Activated CD8-positive, alpha-beta memory T cell treated with anti-CD3 and anti-CD28 coated beads for 4 hours (primary cell): ENCODE measurements at places on chromosomes 1 and 21.
A peak's percentile ranks its signal among the peaks of the same experiment; 100 is the strongest.

DNA sequence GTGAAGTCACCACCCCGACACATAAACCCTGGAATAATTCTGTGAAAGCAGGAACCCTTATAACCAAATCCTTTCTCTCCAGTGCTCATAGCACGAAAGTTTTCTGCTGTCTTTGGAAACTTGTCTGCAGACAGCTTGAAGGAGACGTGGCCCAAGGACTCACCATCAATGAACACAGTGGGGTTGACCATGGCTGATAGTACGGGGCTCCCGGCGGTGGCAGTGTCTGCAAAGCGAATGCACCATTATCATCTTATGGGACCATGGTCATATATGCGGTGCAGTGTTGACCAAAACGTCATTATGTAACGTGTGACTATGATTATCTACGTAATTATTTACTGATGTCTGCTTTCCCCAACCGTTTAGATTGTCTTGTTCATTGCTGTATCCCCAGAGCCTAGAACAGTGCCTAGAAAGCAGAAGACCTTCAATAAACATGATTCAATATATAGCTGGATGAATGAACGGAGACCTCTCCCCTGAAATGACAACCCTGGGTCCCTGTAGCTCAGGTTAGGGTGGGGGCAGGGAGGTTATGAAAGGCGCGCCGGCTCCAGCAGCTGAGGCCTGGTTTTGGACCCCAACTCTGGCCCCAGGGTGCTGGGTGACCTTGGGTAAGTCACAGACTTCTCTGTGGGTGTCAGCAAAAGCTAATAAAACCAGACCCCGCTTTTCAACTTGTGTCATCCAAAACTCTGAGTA, 128.4 kb upstream of the ZBTB40 start:
- no peak for DNase-seq

DNA sequence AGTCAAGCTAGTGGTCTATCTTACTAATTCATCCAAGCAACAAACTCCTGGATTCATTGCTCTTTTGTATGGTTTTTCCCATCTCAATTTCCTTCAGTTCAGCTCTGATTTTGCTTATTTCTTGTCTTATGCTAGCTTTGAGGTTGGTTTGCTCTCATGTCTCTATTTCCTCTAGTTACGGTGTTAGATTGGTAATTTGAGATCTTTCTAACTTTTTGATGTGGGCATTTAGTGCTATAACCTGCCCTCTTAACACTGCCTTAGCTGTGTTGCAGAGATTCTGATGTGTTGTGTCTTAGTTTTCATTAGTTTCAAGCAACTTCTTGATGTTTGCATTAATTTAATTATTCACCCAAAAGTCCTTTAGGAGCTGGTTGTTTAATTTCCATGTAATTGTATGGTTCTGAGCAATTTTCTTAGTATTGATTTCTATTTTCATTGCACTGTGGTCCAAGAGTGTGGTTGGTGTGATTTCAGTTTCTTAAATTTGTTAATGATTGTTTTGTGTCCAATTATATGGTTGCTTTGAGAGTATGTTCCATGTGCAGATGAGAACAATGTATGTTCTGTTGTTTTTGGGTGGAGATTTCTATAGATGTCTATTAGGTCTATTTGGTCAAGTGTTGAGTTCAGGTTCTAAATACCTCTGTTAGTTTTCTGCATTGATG, 154.6 kb downstream of the PLPPR5 start:
- no peak for DNase-seq

- DNase-seq, result no peak
Observed at GRCh38 chr1:241411776-241412338, 54.9 kb upstream of the RGS7 start.

DNA sequence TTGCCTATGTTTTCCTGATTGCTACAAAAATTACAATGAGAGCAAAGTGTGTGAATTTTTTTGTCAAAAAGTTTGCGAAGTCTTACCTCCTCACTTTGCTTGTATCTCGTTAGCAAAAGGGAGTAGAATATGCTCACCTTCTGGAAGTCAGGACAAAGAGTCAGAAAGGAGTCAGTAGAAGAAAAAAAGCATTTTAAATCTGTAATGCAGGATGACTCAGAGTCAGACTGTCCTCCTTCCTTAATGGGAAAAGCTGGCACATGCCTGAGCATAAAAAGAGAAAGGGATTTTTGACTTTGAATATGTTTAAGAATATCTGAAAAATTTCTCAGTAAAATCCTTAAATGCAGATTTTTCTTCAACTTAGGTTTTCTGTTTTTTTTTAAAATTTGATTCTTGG, 14.2 kb upstream of the VN1R5 start:
- DNase-seq, result no peak

GRCh38 chr1:159444511-159444910, 5.0 kb downstream of the OR10J1 start:
- DNase-seq, result no peak

DNA sequence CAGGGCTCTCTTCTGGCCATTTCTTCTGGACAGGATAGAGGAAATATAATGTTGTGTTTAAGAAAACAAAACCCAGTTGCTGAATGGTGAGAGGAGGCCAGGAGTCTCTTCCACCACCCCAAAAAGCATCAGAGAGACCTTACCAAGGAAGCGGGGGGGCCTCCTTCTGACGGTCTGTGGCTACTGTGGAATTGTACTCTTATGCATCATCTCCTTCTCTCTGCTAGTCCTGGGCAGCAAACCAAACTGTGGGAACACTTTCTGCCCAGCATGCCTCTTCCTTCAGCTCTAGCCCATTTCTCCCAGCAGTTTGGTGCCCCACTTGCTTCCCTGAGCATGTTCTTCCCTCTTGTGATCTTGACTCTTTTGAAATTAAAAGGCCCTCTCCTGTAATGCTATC, 157.7 kb downstream of the HHIPL2 start:
- no peak for DNase-seq

DNA sequence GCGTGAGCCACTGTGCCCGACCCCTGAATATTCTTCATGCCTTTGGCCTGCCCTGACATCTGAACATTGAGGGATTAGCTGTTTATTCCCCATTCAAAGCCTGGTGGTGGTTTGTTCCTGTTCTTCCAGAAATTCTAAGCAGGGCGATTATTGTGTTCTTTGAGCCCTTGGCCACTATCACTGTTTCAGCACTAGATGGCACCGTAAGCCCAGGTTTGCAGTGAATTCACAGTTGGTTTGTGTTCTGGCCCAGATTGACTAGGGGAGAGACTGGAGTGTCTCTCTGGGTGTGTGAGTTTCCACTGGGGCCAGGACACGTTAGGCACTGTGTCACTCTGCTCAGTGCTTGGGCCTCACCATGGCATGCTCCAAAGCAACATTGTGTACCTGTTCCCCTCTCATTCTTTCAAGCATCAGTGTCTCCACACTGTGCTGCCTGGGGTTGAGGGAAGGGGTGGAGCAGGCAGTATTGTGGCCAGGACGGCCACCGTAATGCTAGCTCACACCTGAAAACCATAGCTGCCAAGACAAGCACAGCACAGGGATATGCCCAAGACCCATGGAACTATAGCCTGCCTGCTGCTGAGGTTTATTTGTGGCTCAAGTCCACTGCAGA, 52.7 kb downstream of the PKN2 start:
- no peak for DNase-seq

- no peak for DNase-seq
Observed at GRCh38 chr1:226128487-226129075, 58.0 kb downstream of the ACBD3 start.

GRCh38 chr1:57934745-57935144, 510.9 kb upstream of the DAB1 start:
- DNase-seq, result no peak

- no peak for DNase-seq
Observed at GRCh38 chr1:112991402-112992120, 35.6 kb upstream of the SLC16A1 start.

GRCh38 chr1:179287946-179288345, 5.7 kb upstream of the SOAT1 start:
- no peak for DNase-seq

DNA sequence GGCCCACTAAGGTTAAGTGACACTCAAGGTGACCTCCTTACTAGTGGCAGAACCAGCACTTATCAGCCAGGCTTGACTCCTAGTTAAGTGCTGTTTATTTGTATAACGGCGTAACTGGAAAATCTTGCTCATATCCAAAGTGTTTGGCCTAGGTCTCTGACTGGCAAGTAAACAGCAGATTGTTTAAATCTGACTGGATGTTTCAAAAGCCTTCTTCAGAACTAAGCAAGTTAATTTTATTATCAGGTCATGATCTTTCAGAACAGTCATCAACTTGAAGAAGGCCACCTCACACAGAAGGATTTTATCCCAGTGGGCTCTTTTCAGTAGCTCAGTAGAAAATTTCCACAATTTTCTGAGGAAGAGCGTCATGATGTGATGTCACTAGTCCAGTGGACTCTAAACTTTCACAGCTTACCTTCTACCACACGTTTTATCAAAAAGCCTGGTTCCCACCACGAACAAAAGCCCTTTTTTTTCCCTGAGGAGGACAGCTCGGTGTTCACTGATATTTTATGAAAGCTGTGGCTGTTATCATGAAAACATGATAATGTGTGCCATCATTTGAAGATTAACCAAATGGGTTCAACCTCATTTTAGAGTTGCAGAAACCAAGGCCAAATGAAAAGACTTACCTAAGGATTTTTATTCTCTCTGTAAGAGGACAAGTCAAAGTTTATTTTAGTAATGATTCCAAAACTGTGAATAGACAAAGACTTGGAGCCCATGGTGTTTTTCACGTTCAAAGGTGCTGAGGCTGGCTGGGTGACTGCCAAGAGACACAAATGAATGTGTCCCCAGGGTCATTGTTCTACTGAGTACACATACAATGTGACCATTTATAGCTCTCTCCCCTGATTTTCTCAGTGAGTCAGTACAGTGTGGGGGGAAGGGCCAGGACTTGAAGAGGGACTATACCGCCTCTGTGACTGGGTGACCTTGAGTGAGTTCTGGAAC, 9.1 kb downstream of the SGIP1 start:
- DNase-seq, result no peak

GRCh38 chr1:215599418-215600074, 32.4 kb downstream of the KCTD3 start:
- no peak for DNase-seq

- no peak for DNase-seq
Observed at GRCh38 chr1:115182012-115182715, 92.9 kb upstream of the TSPAN2 start.

- DNase-seq, result no peak
Observed at GRCh38 chr1:227774821-227775661, 39.8 kb downstream of the SNAP47 start.

- peak; percentile 34 for DNase-seq
Observed at GRCh38 chr1:204763773-204764427, 78.4 kb upstream of the LRRN2 start.

- DNase-seq, result no peak
Observed at GRCh38 chr21:35529171-35529863, 480.2 kb upstream of the RUNX1 start.

- DNase-seq, result no peak
Observed at GRCh38 chr21:19547951-19548840, 1144.6 kb upstream of the TMPRSS15 start.

DNA sequence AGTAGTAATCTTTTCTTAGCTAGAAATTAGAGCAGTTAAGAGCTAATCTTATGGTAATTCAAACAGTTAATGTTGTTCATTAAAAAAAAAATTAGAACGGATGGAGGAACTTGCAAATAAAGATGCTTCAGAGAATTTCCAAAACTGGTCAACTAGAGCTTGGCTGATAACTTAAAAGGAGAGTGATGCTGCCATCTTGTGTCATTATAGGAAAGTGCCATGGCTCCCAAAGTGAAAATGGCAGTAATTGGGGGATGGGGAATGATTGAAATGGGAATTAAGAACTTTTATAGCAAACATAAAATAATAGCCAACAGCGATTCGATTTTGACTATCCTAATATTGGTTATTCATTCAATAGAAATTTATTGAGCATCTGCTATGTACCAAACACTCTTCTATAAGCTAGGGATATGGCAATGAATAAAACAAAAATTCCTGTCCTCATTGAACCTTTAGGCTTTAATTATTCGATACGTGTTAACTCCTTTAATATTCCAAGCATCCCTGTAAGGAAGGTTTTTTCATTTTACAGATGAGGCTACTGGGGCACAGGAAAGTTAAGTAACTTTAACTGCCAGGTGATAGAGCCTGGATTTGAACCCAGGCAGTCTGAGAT, 5.7 kb upstream of the PLPP3 start:
- DNase-seq, result no peak

DNA sequence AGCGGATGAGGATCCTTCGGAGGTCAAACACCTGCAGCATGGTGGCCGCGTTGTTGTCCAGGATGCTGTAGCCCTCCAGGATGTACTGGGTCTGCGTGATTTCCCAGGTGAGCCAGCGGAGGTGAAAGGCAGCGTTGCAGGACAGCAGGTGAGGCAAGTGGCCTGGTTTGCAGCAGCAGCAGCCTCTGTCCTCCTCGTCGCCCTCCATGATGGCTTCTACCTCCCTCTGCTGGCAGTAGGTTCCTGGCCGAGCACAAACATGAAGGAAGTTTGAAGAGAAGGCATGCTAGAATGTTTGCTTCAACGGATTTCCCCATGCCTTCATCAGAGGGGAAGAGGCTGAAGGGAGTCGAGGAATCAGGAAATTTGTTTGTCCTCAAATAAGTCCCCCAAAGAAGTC, 74.7 kb downstream of the NTPCR start:
- DNase-seq, result no peak
